ENCODE measurements at places on chromosomes 5 and 9. TPM values are rescaled to one million over a fixed set of nuclear protein-coding genes. Genes with fewer than 3 reads are reported as not detected.

Gene MCTP1
- total RNA-seq: 1.0 TPM

Gene PCDHB14
- 2.9 TPM for total RNA-seq

- DNase-seq: no peak
These were observed 41.3 kb downstream of the ZNF474 start for GRCh38 chr5:122170620-122171019.

- DNase-seq: no peak
These were observed 272.3 kb downstream of the GLIS3 start for GRCh38 chr9:4027606-4028005.

Data from HFFc6 (cell line).